ENCODE measurements at places on chromosomes 3 and 15.
A peak's percentile ranks its signal among the peaks of the same experiment; 100 is the strongest.

- DNase-seq = no peak
Observed at GRCh38 chr3:14096742-14097141, 27.9 kb downstream of the CHCHD4 start.

- DNase-seq = no peak
Observed at GRCh38 chr15:97081666-97082226, 751.2 kb downstream of the NR2F2 start.

DNA sequence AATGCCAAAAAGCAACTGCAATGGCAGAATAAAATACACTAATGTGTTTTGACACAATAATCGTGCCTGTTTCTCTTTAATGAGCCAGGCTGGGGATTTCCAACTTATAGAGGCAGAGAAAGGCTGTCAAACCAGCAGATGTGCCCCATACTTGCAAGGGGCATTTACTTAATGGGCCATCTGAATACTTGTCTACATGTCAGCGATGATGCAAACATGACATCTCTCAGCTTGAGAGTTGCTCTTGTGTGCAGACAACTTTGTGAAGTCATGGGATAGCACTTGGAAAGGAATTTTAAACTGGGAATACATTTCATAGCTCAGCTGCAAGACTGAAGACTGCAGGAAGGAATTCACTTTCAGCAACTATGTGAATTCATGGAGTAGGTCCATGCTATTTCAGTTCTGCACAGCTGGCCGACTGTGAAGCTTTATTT is 127.4 kb upstream of the ADAMTS9 start:
- no peak for DNase-seq

DNA sequence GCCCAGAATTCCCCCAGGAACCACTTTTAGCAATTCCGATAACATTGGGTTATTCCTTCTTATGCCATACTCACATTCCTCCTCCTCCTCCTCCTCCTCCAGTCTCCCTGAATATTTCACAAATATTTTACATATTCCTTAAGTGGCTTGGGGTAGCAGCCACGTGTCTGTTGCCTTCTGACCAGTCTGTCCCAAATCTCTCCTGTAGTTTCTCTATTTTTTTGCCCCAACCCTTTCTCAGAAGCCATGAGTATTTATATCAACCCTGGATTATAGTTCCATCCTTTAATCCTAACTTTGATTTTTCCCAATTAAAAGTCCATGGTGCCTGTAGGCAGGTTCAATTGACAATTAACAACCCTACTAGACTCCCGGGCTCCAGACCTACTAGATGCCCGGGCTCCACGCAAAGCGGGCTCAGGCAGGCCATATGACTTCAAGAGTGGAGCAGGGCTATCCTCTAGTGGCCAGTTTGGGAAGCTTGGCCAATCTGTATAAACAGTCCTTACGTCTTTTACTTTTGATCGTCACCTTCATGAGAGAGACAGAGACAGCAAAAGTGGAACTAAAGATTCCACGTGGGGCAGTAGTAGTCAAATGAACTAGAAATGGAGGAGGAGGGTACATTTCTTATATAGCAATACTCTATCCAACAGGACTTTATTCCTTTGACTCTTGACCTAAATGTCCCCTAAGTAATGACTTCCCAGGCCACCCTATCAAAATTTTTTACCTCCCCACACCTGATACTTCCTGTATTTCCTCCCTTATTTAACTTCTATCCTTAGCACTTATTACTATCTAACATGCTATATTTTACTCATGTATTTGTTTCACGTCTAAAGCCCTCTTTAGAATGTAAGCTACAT is 69.7 kb downstream of the USF3 start:
- DNase-seq = peak; percentile 81

DNA sequence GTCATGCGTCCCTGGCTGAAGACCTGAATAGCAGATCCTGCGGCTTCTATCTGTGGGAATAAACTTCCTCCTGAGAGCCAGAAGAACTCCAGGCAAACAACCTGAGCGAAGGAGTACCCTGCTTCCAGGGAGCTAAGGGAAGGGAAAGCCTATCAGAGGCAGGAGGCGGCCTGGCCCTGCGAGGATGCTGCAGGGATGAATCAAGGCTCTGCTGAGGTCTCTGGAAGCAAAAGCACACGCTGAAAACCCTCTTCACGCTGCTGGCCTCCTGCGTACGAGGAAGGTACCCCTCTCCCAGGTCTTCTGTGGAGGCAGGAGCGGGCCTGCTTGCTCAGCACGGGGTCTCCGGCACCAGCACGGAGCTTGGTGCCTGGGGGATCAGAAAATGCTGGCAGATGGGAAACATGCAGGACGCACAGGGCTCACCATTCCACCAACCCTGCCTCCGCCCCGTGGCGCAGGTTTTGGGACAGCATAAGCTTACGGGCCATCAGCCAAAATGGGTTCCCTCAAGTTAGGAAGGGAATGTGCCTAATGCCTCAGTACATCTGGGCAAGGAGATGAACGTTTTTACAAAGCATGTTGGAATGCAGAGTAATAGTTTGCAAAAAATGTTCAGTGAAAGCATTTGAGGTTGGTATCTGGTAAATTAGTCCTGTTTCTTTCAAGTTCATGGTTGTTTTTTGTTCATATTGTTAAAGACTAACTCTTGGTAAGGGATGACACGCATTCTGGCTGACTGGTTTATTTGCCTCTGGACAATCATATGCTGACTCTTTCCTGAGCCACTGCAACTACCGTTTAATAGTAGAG is 72.3 kb downstream of the CHSY1 start:
- DNase-seq = no peak

All from urothelium cell line (cell line).